SJSA1 (cell line): ENCODE measurements at places on chromosomes 16 and 17. TPM values are rescaled to one million over a fixed set of nuclear protein-coding genes. Genes with fewer than 3 reads are reported as not detected.

Gene ZACN
- not detected in 2 replicates for total RNA-seq

Gene GPR139
- total RNA-seq: not detected in 2 replicates

DNA sequence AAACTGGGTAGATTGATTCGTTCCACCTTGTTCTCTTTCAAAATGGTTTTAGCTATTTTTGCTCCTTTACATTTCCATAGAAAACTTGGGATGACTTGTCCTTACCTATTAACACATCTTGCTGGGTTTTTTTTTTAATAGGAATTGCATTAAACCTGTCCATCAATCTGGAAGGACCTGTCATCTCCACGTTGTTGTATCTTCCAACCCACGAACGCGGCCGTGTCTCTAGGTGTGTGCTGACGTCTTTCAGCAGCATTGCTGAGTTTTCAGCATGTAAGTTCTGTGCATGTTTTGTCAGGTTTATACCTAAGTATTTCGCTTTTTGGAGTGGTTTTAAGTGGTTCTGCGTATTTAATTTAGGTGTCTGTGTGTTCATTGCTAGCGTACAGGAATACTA, 60.4 kb upstream of the GNG13 start:
- no peak for DNase-seq

DNA sequence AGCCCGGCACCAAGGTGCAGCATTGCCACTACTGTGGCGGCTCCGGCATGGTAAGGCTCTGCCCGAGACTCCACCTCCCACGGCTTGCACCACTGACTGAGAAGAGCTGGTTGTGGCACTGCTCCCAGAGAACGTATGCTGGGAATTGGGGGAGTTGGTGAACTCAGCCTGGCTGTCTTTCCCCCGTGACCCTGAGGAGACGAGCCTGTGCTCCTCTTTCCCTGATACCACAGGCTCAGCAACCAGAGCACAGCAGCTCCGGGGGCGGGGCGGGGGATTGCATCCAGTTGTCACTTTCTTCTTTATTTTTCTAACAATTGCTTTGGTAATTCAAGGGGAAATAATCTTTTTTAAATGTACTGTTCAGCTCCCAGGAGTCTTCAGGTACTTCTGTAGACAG, 16.7 kb downstream of the DNAJA3 start:
- DNase-seq: no peak

- DNase-seq: no peak
Measured at GRCh38 chr16:86747761-86748160, 169.4 kb downstream of the FOXL1 start.

- no peak for DNase-seq
Measured at GRCh38 chr17:80270104-80270503, 9.5 kb downstream of the RNF213 start.

- DNase-seq: no peak
Measured at GRCh38 chr16:68270353-68270752, 6.0 kb downstream of the SLC7A6 start.

GRCh38 chr16:67451061-67451703, 20.3 kb downstream of the HSD11B2 start:
- DNase-seq: no peak

DNA sequence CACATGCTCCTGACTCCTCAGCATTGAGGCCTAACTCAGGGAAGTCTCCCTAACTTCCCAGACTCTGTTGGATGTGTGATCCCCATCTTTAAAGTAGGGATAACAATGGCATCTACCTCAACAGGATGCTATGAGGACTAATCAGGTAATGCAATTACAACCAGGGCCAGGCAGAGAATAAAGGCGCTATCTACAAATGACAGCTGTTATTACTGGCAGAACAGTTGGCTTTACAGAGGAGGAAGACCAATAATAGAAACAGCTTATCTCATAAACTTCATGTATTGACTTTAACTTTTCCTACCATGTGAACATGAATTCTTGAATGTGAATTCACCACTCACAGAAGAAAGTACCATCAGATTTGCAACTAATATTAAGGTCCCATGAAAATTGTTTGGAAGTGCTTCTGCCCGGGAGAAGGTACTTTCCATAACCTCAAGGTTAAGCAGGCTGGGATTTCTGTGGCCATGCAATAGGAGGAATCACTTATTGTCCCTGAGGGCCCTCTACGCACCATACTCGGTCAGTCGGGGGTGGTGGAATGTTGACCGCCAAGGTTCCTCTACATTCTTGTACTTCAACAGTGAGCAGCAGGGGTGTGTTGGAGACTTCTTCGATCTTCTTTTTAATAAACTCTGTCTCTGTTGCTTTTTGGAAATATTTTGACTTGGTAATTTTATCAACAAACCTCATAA, 22.6 kb upstream of the ERN1 start:
- no peak for DNase-seq

DNA sequence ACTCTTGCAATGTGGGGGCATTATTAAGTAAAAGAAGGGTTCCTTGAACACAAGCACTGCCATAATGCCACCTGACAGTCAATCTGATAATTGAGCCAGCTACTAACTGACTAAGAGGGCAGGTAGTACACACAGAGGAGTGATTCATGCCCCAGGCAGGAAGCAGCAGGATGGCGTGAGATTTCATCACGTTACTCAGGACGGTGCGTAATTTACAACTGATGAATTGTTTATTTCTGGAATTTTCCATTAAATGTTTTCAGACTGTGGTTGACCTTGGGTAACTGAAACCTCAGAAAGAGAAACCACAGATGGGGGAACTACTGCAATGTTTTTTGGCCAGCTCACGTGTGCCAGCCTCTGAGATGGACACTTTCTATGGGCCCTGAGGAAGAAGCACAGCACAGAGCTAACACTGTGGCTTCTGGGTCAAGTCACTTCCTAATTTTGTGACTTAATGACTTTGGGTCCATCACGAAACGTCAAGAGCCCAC, 46.7 kb downstream of the C17orf67 start:
- DNase-seq: peak; percentile 87

DNA sequence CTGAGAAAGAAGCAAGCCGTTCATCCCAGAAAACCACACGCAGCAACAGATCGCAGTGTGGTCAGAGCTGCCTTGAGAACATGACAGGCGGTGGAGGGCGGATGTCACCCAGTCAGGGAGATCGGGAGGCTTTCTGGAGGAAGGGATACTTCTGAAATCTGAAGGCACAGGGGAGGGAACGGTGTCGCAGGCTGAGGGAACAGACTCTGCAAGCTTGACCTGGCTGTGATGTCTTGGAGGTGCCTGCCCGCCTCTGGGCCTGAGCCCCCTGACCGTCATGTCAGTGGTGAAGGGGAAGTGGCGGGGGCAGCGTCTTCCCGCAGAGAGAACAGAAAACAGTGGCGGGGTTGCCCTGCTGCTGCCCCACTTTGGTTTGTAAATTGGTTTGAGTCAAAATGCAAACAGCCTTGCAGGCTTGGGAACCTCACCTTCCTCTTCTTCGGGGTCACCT, 8.1 kb upstream of the ATP2A3 start:
- DNase-seq: no peak

GRCh38 chr16:27102701-27103575, 36.2 kb downstream of the C16orf82 start:
- no peak for DNase-seq

DNA sequence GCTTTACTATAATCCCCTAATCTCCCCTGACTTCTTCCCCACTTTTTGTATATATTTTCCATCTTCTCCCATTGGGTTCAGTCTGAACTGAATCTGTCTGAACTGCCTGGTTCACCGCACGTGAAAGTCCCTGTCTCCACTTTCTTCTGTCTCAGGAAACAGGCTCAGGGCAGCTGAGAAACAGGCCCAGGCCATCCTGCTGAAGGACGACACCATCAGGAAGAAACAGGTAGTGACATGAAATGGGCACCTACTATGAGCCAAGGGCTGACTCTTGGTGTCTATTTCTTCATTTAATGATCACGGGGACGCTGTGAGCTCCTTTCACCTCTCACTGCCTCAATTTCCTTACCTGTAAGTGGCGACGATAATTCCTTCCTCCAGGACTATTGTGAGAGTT, 90.5 kb upstream of the HSBP1 start:
- no peak for DNase-seq

- DNase-seq: no peak
Measured at GRCh38 chr16:48280546-48280945, 33.2 kb upstream of the ABCC11 start.

DNA sequence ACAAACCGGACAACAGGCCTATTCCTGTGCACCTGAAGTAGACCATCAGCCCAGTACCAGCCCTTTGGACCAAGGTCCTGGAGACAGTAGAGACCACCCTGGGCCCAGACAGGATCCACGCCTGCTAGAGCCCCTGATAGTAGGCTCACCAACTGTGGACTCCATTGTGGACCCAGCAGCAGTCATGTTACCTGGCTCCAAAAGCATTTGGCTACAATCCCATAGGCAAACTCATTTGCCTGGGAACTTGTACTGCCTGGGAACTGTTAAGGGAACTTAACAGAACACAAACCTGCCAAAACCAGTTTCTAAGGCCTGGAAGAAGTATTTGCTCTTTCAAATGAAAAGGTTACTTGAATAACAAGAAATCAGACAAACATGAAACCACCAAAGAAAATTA, 10.0 kb upstream of the ACSM1 start:
- DNase-seq: no peak
